ENCODE measurements at places on chromosomes 3 and 15. TPM values are rescaled to one million over a fixed set of nuclear protein-coding genes. Genes with fewer than 3 reads are reported as not detected.

The RLBP1 gene
- total RNA-seq = not detected

- DNase-seq = no peak
Observed at GRCh38 chr15:98684436-98684835, 36.1 kb downstream of the IGF1R start.

GRCh38 chr3:148500881-148501280, 196.8 kb upstream of the AGTR1 start:
- DNase-seq = no peak

- DNase-seq = peak; percentile 89
Observed at GRCh38 chr3:45817831-45818522, 21.6 kb upstream of the SLC6A20 start.

DNA sequence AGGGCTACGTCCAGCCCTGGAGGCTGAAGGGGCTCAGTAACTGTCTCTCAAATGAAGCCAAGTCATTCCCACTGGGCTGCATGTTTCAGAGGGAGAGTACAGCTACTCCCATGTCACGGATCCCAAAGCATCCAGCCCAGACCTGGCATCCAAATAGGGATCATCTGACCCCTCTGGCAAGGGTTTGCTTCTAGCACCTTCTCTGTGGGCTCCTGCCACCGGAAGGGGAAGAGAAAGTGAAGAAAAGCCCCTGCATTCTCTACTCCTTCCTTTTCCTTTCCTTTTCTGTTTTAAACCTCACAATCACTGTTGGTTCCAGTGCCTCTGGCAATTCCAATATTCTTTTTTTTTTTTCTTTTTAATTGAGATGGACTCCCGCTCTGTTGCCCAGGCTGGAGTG, 64.5 kb upstream of the CTSH start:
- no peak for DNase-seq

Data from dermis microvascular lymphatic vessel endothelial cell (primary cell).